ENCODE measurements at places on chromosomes 4 and X.

GRCh38 chr4:168433571-168433970, 46.7 kb downstream of the DDX60L start:
- no peak for DNase-seq

DNA sequence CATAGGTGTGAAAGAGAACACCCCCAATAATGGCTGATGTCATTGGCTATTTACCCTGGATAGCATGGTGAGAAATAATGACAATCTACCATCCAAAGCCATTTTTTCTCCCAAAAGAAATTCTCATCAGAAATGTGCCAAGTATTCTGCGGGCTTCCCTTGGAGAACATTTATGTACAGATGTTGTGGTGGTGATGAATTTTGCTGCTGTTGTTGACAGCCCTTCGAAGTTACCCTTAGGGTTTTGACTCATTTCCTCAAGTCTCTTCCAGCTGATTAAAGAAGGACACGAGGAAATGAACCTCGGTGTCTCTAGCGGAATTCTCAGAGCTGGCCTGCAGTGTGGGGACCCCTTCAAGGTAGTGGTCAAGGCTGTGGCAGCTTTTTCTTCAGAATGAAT, 3.4 kb downstream of the KIT start:
- no peak for DNase-seq

DNA sequence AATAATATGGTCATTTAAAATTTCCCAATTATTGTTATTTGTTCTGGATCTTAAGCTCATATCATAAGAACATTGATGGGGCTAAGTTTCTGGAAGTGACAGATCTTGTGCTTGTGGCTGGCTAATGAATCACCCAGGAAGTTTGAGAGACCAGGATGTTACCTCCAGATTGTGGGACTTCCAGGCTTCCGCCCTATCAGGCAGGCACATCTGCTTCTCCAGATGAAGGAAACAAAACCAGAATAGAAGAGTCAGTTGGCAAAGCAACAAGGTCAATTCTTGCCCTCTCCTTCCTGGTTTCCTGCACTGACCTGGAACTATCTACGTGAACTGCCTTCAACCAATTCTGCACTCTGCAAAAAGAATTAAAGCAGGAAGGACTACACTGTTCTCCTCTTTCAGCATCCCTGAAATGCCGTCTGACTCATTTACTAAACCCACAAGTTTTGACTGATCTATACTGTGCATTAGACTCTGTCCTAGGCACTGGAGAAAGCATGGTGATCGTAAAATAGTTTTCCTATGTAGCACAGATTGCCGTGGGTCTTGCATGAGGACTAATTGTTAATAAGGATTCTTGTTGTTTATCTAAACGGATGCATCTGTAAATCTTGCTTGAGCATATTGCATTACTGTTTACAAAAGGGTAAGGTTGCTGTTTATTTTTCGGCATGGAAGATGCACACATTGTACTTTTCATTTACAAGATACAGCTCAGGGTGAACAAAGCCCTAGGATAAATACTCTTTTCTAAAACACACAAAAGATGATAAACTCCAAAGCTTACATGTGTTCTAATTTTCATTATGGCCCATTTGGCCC, 74.6 kb downstream of the AMELX start:
- DNase-seq, result no peak

- no peak for DNase-seq
Observed at GRCh38 chrX:150919401-150919800, 20.9 kb upstream of the CD99L2 start.

GRCh38 chrX:12685541-12685940, 105.7 kb upstream of the PRPS2 start:
- DNase-seq, result no peak

DNA sequence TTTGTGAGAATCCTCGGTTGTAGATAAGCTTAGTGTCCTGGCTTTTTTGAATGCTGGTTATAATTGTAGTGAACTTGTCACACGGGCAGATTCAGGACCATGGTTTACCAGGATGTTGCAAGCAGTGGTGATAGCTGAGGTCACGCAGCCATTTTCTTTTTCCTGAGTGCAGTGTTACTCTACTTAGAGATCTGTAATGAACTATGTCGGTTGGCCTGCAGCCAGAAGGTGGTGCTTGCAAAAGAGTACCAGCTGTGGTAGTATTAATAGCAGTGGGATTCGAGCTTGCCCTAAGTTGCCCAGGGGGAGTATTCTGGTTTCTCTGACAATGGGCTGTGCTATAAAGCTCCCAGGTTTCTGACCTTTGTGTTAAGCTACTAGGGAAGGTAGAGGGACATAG, 368.9 kb downstream of the SLITRK2 start:
- DNase-seq, result no peak

DNA sequence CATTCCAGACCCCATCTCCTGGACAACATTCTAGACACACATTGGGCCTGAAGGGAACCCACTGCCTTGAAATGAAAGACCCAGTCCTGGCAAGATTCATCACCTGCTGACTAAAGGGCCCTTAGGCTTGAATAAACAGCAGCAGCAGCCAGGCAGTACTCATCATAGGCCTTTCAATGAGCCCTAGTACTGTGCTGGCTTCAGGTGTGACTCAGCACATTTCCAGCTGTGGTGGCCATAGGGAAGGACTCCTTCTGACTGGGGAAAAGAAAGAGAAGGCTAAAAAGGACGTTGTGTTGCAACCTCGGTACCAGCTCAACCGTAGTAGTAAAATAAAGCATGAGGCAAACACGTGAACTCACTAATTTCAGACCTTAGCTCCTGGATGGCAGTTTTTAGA, 344.0 kb downstream of the ACTRT1 start:
- DNase-seq, result no peak

DNA sequence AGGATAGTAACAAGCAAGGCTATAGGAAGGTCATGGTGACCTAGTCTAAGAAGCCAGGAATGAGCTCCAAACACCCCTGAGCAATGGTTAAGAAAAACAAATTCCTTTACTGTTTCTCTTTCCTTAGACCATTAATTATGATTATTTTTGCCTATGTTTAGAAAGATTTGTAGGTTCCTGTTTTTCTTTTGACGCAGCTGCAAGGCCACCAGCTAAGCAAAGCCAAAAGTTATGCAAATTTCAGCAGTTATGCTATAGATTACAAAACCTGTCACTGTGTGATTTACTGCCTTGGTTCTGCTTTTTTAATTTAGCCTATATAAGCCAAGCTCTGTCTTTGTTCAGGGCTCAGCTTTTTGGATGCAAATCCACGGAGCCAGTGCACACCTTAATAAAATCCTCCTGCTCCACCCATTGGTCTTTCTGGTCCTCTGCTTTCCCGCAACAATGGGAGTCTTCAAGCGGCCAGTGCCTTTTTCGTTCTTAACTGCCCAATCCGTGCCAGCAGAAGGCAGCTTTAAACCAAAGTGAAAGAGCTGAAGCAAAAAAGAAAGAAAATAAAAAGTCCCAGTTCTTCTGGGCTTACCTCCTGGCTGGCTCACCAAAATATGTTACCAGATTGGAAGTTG, 1.4 kb upstream of the CEP135 start:
- peak; percentile 25 for DNase-seq

- DNase-seq, result no peak
Observed at GRCh38 chr4:44861756-44862155, 135.4 kb upstream of the GNPDA2 start.

DNA sequence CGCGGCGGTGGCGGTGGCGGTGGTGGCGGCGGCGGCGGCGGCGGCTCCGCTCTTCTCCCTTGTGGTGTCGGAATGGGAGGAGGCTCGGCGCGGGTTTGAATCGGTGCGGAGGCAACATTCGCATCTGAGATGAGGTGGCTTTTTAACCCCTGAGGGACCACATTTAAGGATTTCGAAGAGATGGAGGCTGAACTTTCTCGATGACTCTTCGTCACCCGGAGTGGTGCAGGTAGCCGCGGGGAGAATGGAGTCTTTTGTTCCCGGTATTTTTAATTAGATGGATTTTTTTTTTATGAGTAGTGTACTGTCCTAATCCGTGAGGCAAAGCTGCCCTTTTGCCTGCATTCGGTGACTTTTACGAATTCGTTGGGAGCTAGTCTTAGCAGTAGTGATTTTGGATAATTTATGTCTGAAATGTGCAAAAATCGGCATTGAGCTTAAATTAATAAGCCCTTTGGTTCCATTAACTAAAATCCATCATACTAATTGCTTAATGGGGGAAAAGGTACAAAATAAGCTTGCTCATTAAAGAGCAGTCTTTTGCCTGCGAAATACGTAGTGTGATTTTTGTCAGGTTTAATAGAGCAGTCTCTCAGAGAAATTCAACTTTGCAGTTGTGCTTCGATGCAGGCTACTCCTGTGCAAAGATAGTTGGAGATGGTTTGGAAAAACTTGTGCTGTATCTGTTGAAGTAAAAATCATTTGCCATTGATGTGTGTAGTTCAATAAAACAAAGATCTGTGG, 206.2 kb downstream of the TENM3 start:
- DNase-seq, result no peak

DNA sequence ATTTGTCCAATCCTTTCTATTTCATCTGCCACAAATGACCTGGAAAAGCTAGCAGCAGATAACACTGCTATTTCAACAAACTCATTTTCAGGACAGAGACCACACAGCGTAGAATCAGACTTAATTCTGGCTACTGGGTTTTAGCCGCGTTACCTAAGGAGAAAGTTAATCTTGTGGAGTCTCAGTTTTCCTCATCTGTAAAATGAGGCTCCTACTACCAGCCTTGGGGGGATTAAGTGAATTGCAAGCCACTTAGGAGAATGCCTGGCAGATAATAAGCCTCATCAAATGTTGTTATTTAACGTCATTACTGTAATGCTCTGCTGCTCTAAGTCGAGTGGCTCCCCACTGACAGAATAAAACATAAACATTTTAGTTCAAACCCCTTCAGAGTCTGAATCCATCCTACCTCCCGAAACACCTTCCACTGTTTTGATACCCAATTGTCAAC, 1.4 kb downstream of the CCNI start:
- DNase-seq, result no peak

DNA sequence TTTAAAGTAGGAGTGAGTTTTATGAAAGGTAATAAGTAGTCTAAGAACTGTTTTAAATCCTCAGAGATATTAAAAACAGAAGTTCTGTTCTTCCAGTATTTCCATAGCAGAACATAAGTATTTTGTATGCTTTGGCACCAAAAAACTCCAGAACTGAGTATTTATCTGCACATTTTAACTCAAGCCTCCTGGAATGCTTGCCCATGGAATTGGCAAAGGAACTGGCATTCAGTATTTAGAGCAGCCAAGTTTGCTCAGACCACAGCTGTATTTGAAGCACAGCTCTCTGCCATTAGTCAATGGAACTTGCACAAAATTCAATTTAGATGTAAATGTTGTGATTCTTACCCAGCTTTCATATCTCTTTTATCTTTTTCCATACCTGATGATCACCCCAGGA, 42.2 kb downstream of the NDNF start:
- no peak for DNase-seq

GRCh38 chr4:36274158-36274557, 7.3 kb upstream of the DTHD1 start:
- no peak for DNase-seq

DNA sequence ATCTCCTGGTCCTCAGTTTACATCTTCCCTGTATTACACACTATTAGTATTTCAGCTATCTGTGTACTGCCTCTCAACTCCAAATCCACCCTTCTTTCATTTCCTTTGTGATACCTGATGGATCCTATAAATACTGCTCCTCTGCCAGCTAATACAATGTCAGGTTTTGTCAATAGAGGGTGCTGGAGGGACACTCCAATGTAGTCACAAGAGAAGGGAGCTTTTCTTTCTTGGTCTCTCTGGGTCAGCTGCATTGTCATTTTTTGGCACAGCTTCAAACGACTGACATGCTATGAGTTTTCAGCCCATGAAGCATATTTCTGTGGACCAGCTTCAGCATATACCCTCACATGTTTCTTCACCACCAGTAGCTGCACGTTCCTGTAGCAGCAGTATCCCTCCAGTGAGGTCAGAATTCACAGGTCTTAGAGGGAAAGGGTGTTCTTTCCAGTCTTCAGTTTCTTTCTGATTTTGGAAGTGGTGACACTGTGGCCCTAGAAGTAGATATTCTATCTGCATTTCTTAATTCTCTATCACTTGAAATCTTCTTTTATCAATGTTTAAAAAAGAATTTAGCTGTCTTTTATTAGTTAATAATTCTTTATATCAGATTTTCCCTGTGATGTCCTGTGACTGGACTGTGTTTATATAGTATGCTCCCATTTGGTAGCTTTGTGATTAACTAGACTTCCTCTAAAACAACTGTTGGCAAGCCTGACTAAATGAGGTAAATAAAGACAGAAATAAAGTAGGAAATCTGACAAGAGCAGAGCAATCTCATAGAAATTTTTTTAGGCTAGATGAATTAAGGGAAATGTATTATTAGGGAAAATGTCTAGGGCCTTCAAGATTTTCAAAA, 60.6 kb downstream of the GABRA2 start:
- no peak for DNase-seq

DNA sequence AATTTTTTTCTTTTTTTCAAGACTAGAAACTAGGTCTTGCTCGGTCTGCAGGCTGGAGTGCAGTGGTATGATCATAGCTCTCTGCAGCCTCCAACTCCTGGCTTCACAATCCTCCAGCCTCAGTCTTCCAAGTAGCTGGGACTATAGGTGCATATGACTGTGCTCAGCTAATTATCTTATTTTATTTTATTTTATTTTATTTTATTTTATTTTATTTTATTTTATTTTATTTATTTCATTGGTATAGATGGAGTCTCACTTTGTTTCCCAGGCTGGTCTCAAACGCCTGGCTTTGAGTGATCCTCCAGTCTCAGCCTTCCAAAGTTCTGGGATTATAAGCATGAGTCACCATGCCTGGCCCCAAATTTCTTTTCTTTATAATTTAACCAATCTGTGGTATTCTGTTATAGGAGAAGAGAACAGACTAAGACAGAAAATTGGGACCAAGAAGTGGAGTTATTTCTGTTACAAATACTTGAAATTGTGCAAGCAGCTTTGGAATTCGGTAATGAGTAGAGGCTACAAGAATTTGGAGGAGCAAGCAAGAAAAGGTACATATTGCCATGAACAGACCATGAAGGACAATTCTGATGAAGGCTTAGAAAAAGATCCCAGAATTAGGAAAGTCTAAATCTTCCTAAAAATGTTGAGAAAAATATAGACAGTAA, 4.0 kb upstream of the PRDM5 start:
- no peak for DNase-seq

DNA sequence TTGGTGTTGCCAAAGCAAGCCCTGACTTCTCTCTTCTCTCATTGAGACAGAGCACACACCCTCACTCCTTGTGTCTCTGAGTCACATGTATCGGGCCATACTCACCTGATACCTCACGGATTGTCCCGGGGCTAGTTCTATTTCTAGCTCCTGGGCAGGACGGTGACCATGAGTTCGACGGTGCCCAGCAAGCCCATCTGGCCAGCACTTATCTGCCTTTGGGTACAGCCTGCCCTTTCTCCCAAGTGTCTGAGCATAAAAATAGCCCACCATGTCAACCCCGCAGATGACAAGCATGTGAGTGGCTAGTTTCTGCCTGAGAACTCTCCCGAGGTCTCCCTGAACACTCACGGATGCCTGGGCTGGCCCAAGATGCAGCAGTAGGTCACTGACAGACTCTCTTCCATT, 158.5 kb downstream of the DHRSX start:
- no peak for DNase-seq

- no peak for DNase-seq
Observed at GRCh38 chrX:47278691-47279090, 45.9 kb downstream of the USP11 start.

Data from activated T-cell treated with anti-CD3 and anti-CD28 coated beads, Interleukin-2, amount 50 U/mL, for 1 hour (primary cell).